ENCODE measurements at places on chromosomes 7 and 10.

DNA sequence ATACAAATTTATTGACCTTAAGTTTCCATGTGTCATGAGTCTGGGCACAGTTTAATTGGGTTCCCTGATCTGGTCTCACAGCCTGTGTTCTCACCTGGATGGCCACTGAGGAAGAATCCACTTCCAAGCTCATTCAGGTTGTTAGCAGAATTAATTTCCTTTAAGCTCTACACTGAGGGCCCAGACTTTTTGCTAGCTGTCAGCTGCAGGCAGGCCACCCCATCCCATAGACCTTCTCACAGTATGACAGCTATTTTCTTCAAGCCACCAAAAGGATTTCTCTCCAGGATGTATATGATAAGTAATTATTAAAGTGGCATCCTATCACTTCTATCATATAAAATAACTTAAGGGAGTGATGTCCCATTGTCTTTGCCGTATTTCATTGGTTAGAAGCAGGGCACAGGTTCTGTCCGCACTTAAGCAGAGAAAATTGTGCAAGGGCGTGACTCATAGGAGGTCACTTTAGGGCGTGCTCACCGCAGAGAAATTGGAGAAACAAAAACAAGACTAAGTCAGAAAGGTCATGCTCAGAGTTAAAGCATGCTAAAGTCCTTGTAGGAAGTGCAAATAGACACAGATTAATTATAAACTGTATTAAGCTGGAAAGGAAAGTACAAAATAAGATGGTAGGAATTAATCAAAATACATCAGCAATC lies 109.9 kb downstream of the AHR start:
- no peak for DNase-seq

DNA sequence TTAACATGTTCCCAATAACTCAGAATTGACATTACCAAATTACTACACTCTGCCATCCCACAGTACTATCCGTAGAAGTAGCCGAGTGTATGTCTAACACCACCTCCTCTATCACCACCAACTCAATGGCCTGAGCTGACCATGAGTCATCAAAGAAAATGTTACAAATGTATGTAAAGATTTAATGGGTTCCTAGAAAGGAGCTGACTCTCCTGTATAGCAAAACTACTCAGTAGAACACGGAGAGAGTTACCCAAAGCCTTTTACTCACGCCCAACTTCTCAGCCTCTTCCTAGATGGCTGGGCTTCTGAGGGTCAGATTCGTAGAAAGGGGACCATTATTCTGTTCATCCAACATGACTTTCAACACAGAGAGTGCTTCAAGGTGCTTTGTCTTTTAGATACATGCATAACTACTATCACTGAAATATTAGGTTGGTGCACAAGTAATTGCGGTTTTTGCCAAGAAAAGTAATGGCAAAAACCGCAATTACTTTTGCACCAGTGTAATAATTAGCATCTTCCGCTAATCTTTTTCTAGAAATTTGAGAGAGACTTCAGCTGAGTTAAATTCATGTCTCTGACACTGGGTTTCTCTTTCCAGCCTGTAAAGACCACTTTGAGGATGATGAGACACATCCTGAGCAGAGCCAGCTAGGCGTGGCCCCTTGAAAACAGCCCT lies 24.0 kb upstream of the NANOS1 start:
- no peak for DNase-seq

DNA sequence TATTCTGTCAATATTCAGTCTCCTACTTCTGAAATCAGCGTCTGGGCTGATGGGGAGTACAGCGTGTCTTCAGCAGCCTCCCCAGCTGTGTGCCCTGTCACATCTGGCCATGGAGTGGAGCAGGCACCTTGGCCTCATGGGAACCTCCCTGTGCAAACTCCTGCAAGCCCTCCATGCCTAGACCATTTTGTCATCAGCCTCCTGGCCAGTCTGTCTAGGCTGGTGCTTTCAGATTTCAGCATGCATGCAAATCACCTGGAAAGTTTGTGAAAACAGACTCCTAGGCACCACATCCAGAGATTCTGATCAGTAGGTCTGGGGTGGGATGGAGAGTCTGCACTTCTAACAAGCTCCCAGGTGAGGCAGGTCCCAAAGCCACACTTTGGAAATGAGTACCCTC lies 26.2 kb upstream of the CCSER2 start:
- DNase-seq = no peak

GRCh38 chr7:81075150-81075549 lies 156.3 kb upstream of the SEMA3C start:
- no peak for DNase-seq

GRCh38 chr7:2006231-2006771 lies 226.4 kb downstream of the MAD1L1 start:
- DNase-seq = no peak

- no peak for DNase-seq
Observed at GRCh38 chr7:107972075-107972482, 30.9 kb downstream of the LAMB1 start.
